ENCODE measurements at places on chromosomes 2 and 18. TPM values are rescaled to one million over a fixed set of nuclear protein-coding genes. Genes with fewer than 3 reads are reported as not detected.

Gene ABCB11
- 0.18 TPM for total RNA-seq

Gene DNAH7
- total RNA-seq = 0.71 TPM

Gene PCARE
- 0.22 TPM for total RNA-seq

Gene MATN3
- total RNA-seq = 2.1 TPM

Gene AAMP
- 67.1 TPM for total RNA-seq

Gene ORC2
- total RNA-seq = 38.3 TPM

Gene POTEI
- total RNA-seq = 7.0 TPM

Gene ALPG
- total RNA-seq = not detected

Gene UGT1A8
- total RNA-seq = not detected

Gene KYNU
- total RNA-seq = 0.20 TPM

Gene NT5C1B
- total RNA-seq = not detected

Gene EML6
- 0.93 TPM for total RNA-seq

Gene LIMS3
- total RNA-seq = 3.1 TPM

Gene GRB14
- total RNA-seq = 11.6 TPM

Gene HADHA
- 97.4 TPM for total RNA-seq

Gene SGO2
- 9.2 TPM for total RNA-seq

DNA sequence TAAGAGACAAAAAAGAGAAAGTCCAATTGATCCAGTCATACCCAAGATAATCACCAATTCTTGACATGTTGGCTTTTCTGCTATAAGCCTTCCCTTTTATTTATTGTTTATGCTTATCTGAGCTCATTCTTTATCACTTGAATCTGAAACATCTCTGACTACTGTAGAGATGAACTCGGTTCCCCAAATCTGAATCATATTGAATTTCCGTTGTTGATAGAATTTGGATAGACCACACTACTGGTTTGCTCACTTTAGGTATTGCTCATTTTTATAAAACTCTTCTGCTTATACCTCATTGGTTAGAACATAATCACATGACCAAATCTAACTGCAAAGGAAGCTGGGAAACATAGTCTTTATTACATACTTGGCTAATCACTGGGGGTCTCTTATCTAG lies 236.9 kb downstream of the TRIB2 start:
- no peak overlapping the region for H3K4me3 ChIP-seq
- H3K4me1 ChIP-seq = peaks cover 34% of the 10 kb centered on the region
- H3K27ac ChIP-seq = no peak overlapping the region

- H3K27ac ChIP-seq = no peak overlapping the region
- no peak for DNase-seq
- H3K4me1 ChIP-seq = peaks cover 34% of the 10 kb centered on the region
- H3K4me3 ChIP-seq = no peak overlapping the region
Measured at GRCh38 chr2:144552821-144553220, 32.9 kb upstream of the ZEB2 start.

- H3K4me1 ChIP-seq = peaks cover 2% of the 10 kb centered on the region
- H3K27me3 ChIP-seq = no peaks in the 10 kb centered on the region
- H3K27ac ChIP-seq = no peak overlapping the region
- H3K4me3 ChIP-seq = no peak overlapping the region
Measured at GRCh38 chr2:230660294-230661060, 52.2 kb upstream of the CAB39 start.

- H3K27ac ChIP-seq = no peak overlapping the region
- H3K4me1 ChIP-seq = no peaks in the 10 kb centered on the region
- no peak overlapping the region for H3K4me3 ChIP-seq
- no peaks in the 10 kb centered on the region for H3K36me3 ChIP-seq
Measured at GRCh38 chr2:73134471-73134870, 21.7 kb upstream of the RAB11FIP5 start.

- H3K27ac ChIP-seq = no peak overlapping the region
- peaks cover 8% of the 10 kb centered on the region for H3K4me1 ChIP-seq
- no peak for DNase-seq
- no peak overlapping the region for H3K4me3 ChIP-seq
Measured at GRCh38 chr2:140589696-140590095, 1541.1 kb downstream of the LRP1B start.

GRCh38 chr2:69776886-69777785 lies 35.2 kb downstream of the ANXA4 start:
- no peak for DNase-seq
- peaks cover 17% of the 10 kb centered on the region for H3K36me3 ChIP-seq
- no peak overlapping the region for H3K4me3 ChIP-seq

GRCh38 chr2:3332133-3332532 lies 45.5 kb downstream of the EIPR1 start:
- H3K27ac ChIP-seq = no peak overlapping the region
- H3K36me3 ChIP-seq = peaks cover 29% of the 10 kb centered on the region
- H3K4me1 ChIP-seq = no peaks in the 10 kb centered on the region
- H3K27me3 ChIP-seq = no peaks in the 10 kb centered on the region
- no peak for DNase-seq
- no peak overlapping the region for H3K4me3 ChIP-seq

- no peak overlapping the region for H3K27ac ChIP-seq
- no peak for DNase-seq
- peaks cover 6% of the 10 kb centered on the region for H3K4me1 ChIP-seq
Measured at GRCh38 chr2:81266106-81266505, 961.6 kb upstream of the LRRTM1 start.

GRCh38 chr2:160836755-160837154 lies 323.5 kb upstream of the TANK start:
- no peak for DNase-seq
- no peaks in the 10 kb centered on the region for H3K27me3 ChIP-seq
- peaks cover 14% of the 10 kb centered on the region for H3K4me1 ChIP-seq
- H3K27ac ChIP-seq = peak overlapping the region; percentile 80
- no peaks in the 10 kb centered on the region for H3K36me3 ChIP-seq
- no peak overlapping the region for H3K4me3 ChIP-seq

- H3K4me1 ChIP-seq = peaks cover 4% of the 10 kb centered on the region
- no peak overlapping the region for H3K27ac ChIP-seq
- no peaks in the 10 kb centered on the region for H3K36me3 ChIP-seq
Measured at GRCh38 chr18:68409576-68409975, 305.3 kb downstream of the TMX3 start.

GRCh38 chr18:11909591-11910026 lies 1.5 kb upstream of the MPPE1 start:
- H3K4me1 ChIP-seq = peaks cover 16% of the 10 kb centered on the region
- no peaks in the 10 kb centered on the region for H3K36me3 ChIP-seq
- DNase-seq = no peak
- peak overlapping the region; percentile 77 for H3K4me3 ChIP-seq

DNA sequence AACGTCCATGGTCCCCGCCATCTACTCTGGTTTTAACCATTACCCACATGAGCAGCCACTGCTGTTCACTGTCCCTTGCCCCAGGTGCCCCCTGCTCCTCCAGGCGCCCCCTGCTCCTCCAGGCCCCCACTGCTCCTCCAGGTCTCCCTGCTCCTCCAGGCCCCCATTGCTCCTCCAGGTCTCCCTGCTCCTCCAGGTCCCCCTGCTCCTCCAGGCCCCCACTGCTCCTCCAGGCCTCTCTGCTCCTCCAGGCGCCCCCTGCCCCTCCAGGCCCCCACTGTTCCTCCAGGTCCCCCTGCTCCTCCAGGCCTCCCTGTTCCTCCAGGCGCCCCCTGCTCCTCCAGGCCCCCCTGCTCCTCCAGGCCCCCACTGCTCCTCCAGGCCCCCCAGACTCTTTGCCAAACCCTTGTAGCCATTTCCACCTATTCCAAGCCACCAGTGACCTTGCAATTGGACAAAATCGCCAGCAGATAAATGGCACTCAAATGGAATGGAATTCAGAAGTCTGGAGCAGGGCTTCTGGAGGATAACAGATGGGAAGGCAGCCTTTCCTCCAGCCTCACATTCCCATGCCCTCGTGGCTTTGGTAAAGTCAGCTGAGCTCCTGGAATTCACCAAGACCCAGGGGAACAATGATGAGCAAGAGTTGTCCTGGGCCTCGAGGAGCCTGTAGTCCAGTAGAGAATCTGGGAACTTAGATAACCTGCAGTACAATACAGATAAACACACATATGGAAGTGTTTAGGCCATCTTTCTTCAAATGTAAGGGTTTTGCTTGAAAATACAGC lies 13.3 kb upstream of the RPL31 start:
- no peak overlapping the region for H3K4me3 ChIP-seq
- H3K27me3 ChIP-seq = peaks cover 2% of the 10 kb centered on the region
- H3K27ac ChIP-seq = no peak overlapping the region
- no peak for DNase-seq
- no peaks in the 10 kb centered on the region for H3K36me3 ChIP-seq
- peaks cover 2% of the 10 kb centered on the region for H3K4me1 ChIP-seq

GRCh38 chr2:101479328-101479727 lies 4.4 kb upstream of the RFX8 start:
- H3K4me3 ChIP-seq = no peak overlapping the region
- H3K27me3 ChIP-seq = peaks cover 4% of the 10 kb centered on the region
- H3K36me3 ChIP-seq = no peaks in the 10 kb centered on the region
- no peak for DNase-seq
- H3K4me1 ChIP-seq = peaks cover 21% of the 10 kb centered on the region
- no peak overlapping the region for H3K27ac ChIP-seq

GRCh38 chr18:50057009-50057408 lies 137.9 kb downstream of the MYO5B start:
- H3K36me3 ChIP-seq = peaks cover 2% of the 10 kb centered on the region
- peaks cover 2% of the 10 kb centered on the region for H3K4me1 ChIP-seq
- no peak overlapping the region for H3K27ac ChIP-seq
- no peak overlapping the region for H3K4me3 ChIP-seq
- DNase-seq = no peak

DNA sequence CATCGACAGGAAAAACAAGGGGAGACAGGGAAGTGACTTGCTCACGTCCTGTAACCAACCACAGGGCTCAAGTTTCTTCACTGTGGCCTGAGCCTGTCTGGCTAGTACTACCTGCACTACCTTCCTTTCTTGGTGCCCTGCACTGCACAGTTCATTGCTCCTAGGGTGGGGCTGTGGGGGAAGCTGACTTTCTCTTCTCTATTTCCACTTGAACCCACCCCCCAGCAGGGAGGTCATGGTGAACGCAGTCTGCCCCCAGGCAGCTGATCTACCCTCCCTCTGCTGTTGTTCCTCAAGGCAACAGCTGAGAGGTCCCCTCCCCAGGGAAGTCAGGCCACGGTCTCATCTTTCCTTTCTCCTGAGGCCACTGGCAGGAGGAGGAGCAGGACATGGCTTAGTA lies 532.1 kb downstream of the SOX11 start:
- H3K27ac ChIP-seq = no peak overlapping the region
- no peaks in the 10 kb centered on the region for H3K36me3 ChIP-seq
- H3K4me3 ChIP-seq = no peak overlapping the region
- peaks cover 32% of the 10 kb centered on the region for H3K4me1 ChIP-seq
- DNase-seq = no peak
- H3K27me3 ChIP-seq = no peaks in the 10 kb centered on the region

DNA sequence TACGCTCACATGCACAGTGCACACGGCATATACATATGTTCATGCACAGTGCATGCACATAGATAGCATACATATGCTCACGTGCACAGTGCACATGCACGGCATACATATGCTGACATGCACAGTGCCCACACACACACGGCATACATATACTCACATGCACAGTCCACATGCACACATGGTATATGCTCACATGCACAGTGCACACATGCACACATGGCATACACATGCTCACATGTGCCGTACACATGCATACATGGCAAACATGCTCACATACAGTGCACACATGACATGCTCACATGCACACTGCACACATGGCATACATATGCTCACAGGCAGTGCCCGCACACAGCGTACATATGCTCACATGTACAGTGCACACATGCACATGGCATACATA lies 97.7 kb upstream of the CTDP1 start:
- H3K27ac ChIP-seq = no peak overlapping the region
- H3K36me3 ChIP-seq = no peaks in the 10 kb centered on the region
- DNase-seq = no peak
- peaks cover 5% of the 10 kb centered on the region for H3K4me1 ChIP-seq
- H3K27me3 ChIP-seq = no peaks in the 10 kb centered on the region

DNA sequence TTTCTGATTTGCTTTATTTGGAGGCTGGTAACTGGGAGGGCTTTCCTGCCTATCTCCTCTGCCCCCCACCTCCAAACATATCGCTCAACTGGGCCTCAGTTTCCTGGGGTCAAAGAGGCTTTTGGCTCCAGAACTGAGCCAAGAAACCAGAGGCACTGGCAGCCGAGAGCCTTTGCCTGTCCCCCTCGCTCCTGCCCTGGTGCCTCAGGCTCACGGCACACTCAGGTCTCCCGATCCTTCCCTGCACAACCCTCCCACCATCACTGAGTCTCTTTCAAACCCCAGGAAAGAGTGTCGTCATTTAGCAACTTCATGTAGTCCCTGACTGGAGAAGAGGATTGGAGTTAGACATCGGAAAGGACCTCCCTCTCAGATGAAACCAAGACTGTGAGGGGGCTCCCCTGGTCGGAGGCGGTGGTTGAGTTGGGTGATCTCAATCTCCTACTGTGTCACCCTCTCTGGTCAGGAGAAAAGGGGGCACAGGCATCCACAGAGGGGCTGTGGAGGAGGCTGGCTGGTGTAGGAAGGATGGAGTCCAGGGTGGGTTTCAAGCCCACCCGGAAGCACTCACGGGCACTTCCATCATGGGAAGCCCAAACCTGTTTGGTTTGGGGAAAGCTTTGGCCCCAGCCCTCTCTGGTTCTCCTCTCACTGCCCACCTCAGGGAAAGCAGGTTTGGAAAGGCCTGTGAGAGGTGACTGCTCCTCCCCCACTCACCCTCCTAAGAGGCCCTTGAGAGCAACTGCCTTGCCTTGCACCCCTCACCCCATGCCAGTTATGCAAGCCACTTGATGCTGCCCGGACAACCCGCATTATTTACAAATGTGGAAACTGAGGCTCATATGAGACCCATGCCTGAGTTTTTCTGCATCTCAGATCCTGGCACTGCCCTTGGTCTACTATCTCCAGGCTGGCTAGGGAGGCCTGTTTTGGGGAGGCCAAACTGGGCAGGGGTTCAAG lies 62.3 kb downstream of the TNS1 start:
- peak overlapping the region; percentile 11 for H3K27ac ChIP-seq
- peaks cover 74% of the 10 kb centered on the region for H3K4me1 ChIP-seq
- H3K36me3 ChIP-seq = no peaks in the 10 kb centered on the region
- H3K4me3 ChIP-seq = no peak overlapping the region

DNA sequence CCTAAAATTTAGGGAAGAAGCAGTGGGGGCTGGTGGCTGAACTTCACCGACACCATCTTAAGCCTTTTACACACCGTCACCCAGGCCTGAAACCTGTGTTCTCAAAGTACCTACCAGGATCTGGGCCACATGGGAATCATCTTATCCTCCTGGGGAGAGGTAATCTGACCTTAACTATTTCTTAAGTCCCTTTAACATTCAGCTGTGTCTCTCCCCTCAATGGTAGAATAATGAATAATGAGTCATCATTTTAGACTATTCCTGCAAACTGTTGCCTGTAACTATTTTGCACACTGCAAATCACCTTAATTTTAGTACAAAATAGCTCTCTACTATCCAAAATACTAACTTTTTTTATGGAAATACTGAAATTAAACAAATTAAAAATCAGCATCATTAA lies 149.4 kb upstream of the KLF7 start:
- H3K4me1 ChIP-seq = no peaks in the 10 kb centered on the region
- no peak for DNase-seq
- no peaks in the 10 kb centered on the region for H3K27me3 ChIP-seq
- no peak overlapping the region for H3K27ac ChIP-seq
- no peak overlapping the region for H3K4me3 ChIP-seq

GRCh38 chr2:117470311-117471095 lies 344.0 kb upstream of the DDX18 start:
- DNase-seq = no peak
- no peaks in the 10 kb centered on the region for H3K36me3 ChIP-seq
- no peak overlapping the region for H3K4me3 ChIP-seq

GRCh38 chr2:147456779-147457178 lies 388.1 kb upstream of the ACVR2A start:
- no peak overlapping the region for H3K27ac ChIP-seq
- H3K36me3 ChIP-seq = no peaks in the 10 kb centered on the region
- no peaks in the 10 kb centered on the region for H3K4me1 ChIP-seq
- no peak for DNase-seq
- no peak overlapping the region for H3K4me3 ChIP-seq

Measured in mesothelial cell of epicardium (in vitro differentiated cells).